ENCODE measurements at places on chromosomes 7 and 10.

GRCh38 chr10:62691336-62691735 is 113.2 kb upstream of the ADO start:
- no peak for DNase-seq

GRCh38 chr10:17144757-17145156 is 15.1 kb upstream of the CUBN start:
- peak; percentile 40 for DNase-seq

- no peak for DNase-seq
Observed at GRCh38 chr10:80976658-80977057, 439.0 kb downstream of the SH2D4B start.

DNA sequence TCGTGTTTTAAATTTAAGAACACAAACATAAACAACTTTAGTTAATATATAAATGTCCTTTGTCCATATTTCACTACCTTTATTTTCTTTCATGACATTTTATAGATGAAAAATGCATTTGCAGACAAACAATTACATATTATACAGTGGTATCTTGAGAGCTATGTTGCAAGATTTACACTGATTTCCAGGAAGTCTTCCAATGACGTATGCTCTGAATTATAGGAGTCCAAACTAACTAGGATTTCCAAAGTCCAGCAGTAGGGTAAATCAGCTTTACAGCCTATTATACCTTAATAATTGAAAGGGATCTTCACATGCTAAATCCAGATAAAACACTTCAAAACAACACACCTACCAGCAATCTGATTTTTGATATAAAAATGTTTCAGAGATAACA is 69.4 kb downstream of the HYCC1 start:
- no peak for DNase-seq

DNA sequence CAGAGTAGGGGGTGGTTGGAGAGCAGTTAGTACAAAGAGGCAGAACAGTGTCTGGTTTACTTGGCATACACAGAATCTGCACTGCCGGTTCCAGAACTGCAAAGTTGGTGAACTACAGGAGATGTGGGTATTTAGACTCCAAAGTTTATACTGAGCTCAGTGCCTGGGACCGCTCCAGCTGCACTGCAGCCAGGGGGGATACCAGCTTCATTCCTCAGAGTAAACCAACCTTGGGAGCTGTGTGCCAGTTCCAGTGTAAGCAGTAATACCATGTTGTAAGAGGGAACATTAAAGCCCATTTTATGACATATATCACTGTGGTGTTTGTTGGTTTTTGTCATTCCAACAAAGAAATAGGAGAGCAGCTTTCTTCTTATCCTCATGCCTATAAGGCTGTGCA is 23.4 kb downstream of the LOXL4 start:
- DNase-seq = no peak

DNA sequence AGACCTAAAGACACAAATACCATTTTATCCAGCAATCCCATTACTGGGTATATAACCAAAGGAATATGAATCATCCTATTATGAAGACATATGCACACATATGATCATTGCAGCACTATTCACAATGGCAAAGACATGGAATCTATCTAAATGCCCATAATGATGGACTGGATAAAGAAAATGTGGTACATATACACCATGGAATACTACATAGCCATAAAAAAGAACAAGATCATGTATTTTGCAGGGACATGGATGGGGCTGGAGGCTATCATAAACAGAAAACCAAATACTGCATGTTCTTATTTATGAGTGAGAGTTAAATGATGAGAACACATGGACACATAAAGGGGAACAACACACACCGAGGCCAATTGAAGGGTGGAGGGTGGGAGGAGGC is 3.8 kb downstream of the MACC1 start:
- DNase-seq = no peak
